ENCODE measurements at places on chromosomes 2 and 18.

DNA sequence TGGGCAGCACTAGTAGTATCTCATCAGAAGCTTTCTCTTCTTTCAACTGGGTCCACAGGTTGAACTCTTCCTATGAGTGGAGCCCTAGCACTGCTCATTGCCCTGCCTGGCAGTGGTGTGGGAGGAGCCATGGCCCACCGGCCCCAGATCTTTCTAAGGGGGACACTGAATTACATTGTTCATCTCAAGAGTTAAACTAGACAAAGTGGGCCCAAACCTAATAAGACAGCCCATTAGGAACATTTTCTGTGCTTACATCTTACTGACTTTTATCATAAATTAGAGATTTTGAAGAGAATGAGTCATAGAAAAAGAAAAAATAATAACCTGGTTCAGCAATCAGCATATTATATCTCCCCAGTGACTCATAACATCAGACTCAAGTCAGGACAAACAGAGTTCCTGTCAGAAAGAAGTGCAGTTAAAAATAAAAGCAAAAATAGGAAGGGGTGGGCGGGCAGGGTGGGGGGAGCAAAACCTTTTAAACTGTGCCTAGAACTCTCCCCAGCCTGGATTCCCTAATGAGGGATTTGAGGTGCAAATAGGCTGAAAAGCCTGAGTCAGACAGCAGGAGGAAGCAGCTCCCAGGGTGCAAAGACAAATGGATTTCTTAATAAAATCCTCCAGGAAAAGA, 161.6 kb upstream of the TRIB2 start:
- DNase-seq: peak; percentile 10

GRCh38 chr18:7023063-7023580, 94.5 kb downstream of the LAMA1 start:
- DNase-seq: no peak

- DNase-seq: no peak
Observed at GRCh38 chr2:83058683-83059082, 1400.4 kb downstream of the SUCLG1 start.

- DNase-seq: no peak
Observed at GRCh38 chr2:55916473-55917049, 7.0 kb downstream of the EFEMP1 start.

DNA sequence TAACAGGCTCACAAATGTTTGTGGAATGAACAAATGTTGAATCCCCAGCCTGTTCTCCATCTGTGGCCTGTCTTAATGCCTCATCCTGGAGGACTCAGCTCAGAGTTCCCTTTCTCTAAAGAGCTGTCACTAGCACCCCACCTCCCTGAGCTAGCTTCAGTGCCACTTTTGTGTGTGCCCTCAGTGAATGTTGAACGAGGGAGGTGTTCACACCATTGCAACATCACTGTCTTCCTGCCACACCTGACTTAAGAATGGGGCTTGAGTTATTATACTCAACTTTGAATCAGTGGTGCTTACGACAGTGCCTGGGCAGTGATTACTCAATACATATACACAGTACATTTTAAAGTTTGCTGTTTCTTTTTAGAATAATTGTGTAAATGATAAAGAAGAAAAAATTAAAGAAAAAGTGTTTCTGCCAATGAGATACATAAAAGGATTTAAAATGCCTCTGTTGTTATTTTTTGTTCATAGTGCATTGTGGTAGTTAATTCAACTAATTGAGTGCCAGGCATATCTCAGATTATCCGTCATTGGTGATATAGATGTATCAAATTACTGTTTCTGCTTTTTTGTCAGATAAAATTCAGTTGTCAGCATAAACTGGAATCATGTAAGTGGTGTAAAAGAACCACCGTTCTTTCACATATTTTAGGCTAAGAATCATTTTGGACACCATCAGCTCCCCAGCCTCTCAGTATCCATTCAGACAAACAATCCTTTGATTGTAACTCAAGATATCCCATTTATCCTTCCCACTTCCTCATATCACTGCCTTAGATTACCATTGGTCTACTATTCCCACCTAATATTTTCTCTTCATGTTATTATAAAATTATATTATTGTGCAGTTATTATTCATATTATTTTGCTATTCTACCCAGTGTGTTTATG, 304.7 kb downstream of the PTPRM start:
- DNase-seq: no peak

GRCh38 chr18:57146956-57147636, at the start of gene BOD1L2:
BOD1L2 (plus strand) TSS chr18:57147087; CDS start chr18:57147313, 226 bp downstream.
- no peak for DNase-seq

DNA sequence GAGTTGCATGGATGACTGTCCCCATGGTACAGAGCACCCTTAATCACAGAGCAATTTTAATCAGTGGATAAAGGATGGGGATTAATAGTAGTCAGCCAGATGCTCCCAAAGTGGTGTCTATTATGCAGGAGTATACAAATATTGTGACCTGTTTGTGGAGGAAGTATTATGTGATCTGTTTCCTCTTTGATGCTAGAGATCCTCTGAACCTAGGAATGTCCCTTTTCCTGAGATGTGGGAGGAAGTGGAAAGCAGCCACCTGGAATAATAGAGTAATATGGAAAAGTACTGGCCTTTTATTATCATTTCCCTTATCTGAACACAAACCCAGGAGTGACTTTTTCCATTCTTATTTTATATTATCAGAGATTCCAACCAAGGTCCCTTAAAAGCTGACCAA, 94.2 kb upstream of the EFEMP1 start:
- DNase-seq: no peak

GRCh38 chr2:53636596-53636995, 131.0 kb upstream of the CHAC2 start:
- DNase-seq: no peak

- DNase-seq: no peak
Observed at GRCh38 chr18:55546851-55547704, 40.9 kb downstream of the TCF4 start.

DNA sequence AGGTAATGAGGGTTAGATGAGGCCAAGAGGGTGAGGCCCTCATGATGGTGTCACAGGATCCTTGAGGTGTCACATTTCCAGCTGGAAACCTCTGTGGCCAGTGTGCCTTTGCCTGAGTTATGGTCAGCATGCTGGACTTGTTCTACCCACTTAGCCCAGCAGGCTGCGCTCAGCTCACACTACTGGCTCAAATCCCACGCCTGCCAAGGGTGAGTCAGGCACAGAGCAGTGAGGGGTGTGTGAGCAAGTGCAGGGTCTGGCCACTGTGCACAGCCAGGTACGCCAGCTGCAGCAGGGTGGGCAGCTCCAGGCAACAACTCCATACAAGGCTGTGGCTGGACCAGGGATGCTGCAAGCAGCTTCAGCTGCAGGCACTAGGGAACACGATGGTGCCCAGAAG, 616.6 kb upstream of the FSHR start:
- DNase-seq: no peak

GRCh38 chr2:204452464-204453023, 92.7 kb upstream of the PARD3B start:
- no peak for DNase-seq

- DNase-seq: no peak
Observed at GRCh38 chr2:39139511-39140237, 18.8 kb upstream of the SOS1 start.

DNA sequence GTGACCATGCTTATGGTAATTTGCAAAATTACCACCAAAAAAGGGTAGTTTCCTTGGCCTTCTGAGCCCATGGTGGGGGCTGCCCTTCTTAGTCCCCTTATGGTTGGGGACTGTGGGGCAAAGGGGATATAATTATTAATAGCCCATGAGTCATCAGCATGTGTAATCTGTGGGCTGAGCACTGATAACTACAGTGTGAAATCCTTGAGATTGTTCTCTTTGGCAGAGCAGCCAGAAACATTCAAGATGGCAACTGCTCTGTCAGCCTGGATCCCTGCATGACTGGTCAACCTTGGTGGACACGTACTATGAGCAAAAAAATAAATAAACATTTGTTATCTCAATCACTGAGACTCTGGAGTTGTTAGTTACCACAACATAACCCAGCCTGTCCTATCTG, 61.3 kb downstream of the MGAT4A start:
- DNase-seq: no peak

GRCh38 chr2:121242175-121242875, 42.7 kb downstream of the TFCP2L1 start:
- DNase-seq: no peak

GRCh38 chr2:160367887-160368286, 125.7 kb downstream of the RBMS1 start:
- DNase-seq: no peak

- no peak for DNase-seq
Observed at GRCh38 chr18:77321823-77322805, 72.5 kb downstream of the GALR1 start.

DNA sequence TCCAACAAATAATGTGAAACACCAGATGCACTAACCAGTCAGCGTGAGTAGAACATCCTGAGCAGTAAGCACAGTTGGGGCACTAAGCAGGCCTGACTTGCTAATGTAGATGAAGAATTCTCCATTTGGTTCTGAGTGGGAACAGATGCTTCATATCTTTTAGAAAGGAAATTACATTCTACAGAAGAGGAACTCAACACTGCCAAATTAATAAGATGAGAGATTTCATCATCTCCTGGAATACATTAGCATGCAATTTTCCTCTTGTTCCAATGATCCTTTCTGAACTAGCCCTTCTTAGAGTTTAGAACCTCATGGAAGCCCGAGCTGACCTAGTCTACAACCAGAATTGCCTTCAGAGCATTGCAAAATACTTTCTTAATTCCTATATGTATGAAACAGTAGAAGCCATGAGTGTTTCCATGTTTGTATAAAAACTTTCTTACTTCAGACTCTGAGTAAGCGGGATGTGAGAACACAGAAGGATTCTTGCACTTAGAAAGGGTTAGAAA, 34.8 kb downstream of the COL5A2 start:
- DNase-seq: no peak

DNA sequence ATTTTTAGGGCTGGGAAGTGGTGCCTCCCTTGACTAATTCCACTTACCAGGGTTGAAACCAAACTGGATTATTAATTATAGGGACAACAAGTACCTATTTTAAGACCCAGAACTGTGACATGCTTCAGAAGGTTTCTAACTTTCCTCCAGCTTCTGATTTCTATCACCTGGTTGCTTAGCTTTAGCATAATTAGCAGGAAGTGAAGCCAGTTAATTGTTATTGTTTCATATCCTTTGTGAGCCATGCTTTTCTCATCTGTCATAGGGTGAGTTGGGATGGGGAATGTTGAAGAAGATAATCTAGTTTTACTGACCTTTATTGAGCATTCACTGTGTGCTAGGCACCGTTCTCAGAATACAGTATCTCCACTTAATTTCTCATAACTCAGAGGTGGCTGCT, 3.2 kb downstream of the YPEL5 start:
- DNase-seq: no peak

- no peak for DNase-seq
Observed at GRCh38 chr2:70516596-70516995, 37.0 kb downstream of the TGFA start.
